ENCODE measurements at places on chromosomes 7 and 10.
A peak's percentile ranks its signal among the peaks of the same experiment; 100 is the strongest.

GRCh38 chr7:129569811-129570215, 41.7 kb upstream of the NRF1 start:
- DNase-seq = no peak

GRCh38 chr10:70540789-70541360, 61.7 kb downstream of the PRF1 start:
- DNase-seq = no peak

GRCh38 chr10:87817609-87818504, at the start of gene ATAD1:
Gene ATAD1, minus strand, starts transcription at chr10:87818226. Its CDS starts 3,627 bp downstream, at chr10:87814599.
- peak; percentile 72 for DNase-seq

DNA sequence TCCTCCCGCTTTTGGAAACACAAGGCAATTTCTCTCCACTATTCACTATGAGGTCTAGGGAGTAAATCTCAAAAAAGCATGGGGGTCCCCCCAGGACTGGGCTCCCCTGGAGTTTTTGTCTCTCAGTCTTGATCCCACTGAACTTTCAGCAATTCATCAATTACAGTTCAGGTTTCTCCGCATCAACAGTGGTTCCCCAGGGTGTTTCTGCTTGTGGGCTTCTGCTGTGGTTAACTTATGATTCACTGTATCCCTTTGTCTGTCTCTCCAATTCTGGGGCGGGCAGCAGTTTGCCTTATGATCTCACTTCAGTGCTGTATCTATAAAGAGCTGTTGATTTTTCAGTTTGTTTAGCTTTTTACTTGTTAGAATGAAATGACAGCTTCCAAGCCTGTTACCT, 142.6 kb upstream of the CDC14C start:
- DNase-seq = no peak

- no peak for DNase-seq
These were observed 99.3 kb upstream of the RPA3 start for GRCh38 chr7:7817748-7818147.

DNA sequence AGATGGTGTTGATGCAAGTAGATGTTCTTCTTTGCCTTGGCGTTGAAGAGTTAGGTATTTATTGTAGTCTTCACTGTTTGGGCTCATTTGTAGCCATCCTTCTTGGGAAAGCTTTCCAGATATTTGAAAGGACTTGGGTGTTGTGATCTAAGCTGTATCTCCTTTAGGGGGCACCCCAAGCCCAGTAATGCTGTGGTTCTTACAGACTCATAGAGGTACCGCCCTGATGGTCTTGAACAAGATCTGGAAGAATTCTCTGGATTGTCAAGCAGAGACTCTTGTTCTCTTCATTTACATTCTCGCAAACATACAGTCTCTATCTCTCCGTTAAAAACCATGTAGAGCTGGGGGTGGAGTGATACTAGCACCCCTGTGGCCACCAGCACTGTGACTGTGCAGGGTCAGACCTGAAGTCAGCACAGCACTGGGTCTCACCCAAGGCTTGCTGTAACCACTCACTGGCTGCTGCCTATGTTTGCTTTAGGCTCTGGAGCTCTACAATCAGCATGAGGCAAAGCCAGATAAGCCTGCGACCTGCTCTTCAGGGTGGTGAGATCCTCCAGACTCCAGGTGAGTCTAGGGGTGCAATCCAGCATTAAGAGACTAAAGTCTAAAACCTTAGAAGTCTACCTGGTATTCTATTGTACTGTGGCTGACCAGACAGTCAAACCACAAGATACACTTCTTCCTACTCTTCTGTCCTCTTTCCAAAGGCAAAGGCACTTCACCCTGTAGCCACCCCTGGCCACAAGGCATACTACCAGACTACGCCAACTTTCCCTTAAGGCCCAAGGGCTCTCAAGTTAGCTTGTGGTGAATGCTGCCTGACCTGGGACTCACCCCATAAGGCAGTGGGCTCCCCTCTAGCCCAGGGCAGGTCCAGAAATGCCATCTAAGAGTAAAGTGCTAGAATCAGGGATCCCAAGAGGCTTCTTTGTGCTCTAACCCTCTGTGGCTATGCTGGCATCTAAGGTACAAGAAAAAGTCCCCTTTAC, 209.7 kb upstream of the TMEM196 start:
- no peak for DNase-seq

DNA sequence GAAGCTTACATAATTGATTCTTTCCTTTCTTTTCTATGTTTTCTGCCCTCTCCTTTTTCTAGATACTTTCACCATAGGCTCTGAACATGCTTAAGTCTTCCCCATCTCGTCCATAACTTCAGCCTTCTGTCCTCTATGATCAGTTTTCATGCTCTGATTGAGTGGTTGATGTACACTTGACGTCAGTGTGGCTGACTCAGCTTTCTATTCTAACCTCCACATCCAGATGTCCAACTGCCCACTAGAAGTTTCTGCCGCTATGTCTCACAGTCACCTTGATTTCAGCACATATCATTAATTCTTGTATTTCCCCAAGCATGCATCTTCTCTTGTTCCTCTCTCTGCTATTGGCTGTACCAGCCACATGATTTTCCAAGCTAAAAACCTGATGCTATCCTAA, 15.0 kb downstream of the CDK14 start:
- no peak for DNase-seq

GRCh38 chr7:22584179-22584578, 84.2 kb upstream of the STEAP1B start:
- DNase-seq = no peak

DNA sequence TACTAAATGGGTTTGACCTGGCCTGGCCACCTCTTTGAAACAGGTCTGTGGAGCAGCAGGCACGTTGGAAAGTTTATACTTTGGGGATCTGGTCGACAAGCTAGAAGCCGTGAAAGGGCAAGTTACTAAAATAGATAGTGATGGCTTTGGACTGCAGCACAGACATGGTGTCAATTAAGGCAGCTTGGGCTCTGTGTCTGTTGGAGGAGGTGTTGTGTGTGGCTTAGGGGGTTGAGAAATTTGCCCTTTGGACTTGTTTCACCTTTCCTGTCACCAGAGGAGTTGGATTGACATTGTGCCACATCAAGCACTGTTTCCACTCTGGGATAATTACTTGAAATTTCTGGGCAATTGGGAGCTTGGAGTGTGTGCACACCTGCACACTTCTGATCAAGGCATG, 251.8 kb upstream of the MKI67 start:
- DNase-seq = no peak

- no peak for DNase-seq
These were observed 586 bp upstream of the AOC1 start for GRCh38 chr7:150851492-150852370.

DNA sequence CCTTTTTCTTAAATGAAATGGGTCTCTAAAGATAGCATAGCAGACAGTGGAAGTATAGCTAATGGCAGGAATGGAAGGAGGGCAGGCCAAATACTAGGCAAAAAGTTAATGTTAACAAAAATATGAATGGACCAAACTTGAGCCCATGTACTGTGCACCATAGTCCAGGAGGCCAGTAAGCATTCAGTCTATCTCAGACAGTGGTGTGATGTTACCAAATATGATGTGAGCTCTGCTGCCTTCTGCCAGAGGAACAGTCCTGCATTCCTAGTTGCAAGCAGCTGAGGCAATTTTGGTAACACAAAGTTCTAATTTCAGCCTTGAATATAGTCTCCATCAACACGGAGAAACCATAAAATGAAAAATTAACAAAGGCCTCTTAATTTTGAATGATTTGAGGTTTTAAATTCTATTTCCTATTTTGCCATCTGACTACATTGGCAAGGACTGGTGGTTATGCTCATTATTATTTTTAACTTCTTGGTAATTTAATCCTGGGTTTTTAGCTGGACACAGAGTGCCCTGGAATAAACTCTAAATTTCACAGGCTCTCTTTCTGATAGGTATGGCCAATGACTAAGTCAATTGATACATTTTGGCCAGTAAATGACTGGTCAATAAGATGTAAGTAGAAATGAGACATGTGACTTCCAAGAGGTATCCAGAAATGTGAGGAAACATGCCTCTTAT, 317.0 kb upstream of the MYO3A start:
- DNase-seq = no peak

DNA sequence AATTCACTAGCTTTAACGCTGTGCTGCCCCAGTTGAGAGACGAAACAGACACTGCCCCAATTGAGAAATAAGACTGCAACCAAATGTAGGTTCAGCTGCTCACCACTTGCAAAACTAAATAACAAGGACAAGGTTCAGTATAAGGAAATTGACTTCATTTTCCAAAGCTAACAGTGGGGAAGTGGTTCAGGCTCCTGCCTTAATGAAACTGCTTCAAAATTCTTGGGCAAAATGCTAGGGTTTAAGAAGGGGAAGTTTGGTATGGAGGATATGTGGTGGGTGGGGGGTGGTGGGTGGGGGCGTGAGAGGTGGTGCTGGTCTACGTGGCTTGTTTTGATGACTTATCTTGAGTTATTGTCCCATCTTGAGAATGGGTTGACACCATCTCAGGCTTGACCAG, 21.8 kb downstream of the MRPL32 start:
- no peak for DNase-seq

GRCh38 chr10:49568235-49568634, 29.3 kb upstream of the ERCC6 start:
- DNase-seq = no peak

DNA sequence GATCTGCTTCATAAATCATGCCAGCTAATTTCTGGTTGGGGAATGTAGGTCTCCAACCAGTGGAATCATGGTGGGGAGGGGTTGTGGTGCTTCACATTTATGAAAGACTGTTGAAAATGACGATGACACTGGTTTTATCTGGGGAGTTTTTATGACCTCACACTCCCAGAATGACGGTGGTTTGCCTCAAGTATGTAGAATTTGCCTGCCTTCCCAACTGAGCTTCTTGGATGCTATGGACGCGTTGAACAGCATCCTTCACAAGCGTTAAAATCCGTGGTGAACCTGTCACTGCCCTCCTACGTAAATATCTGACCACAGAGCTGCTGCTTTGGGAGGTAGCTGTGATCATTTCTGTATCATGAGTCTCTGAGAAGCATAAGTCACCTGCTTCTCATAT, 3.3 kb downstream of the INSYN2A start:
- DNase-seq = no peak

- DNase-seq = no peak
These were observed 207.2 kb upstream of the SVIL start for GRCh38 chr10:29841724-29842649.

DNA sequence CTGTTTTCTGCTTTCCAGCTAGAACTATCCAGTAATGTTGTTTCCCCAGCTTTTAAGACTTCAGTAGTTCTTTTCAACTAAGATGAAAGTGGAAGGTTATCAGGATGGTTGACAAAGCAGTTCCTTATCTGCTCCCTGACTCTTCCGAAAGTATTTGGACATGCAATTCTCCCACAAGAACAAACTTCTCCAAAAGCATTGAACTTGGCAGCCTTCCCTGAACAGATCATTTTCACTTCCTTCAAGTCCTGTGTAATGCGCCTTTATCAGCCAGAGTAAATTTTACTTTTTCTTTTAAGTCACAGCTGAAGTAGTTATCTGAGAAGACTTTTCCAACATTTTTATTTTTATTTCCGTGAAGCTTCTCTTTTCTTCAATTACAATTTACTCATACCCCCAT, 39.7 kb downstream of the CDC14C start:
- no peak for DNase-seq

GRCh38 chr7:10117815-10118214, 855.9 kb upstream of the PHF14 start:
- no peak for DNase-seq

DNA sequence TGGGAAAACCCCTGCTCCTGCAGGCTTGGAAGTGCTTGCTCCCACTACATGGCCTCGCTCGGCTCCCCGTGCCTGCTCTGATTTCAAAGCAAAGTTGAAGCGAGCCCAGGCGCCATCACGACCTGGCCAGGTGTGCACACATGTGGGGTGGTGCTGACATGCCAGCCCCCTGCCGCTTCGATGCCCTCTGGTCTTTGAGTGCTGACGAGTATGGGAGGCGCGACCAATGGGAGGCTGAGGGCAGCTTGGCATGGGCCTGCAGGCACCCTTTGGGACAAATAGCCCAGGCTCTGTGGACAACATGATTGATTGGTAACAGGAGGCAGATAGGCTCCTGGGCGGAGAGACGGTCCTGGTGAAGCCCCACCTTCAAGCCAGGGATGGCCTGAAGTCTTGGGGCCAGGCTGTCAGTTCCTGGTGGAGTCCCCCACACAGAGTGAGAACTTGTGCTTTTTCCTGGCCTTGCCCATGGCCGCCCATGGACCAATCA, 252.4 kb upstream of the SEMA3A start:
- DNase-seq = no peak

- DNase-seq = no peak
These were observed 83.1 kb upstream of the EGR2 start for GRCh38 chr10:62899311-62899710.

DNA sequence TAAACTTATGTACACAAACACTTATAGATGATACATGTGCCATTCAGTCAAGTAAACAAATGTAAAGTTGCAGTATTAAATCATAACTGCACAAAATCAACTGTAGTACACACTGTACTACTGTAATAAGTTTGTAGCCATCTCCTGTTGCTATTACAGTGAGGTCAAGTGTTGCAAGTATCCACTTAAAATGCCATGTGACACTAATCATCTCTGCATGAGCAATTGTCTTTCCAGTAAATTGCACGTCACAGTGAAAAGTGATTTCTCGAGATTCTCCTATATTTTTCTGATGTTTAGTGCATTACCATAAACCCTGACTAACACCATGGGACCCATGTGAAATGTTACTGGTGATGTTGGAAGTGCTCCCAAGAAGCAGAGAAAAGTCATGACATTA, 293.3 kb upstream of the SP4 start:
- DNase-seq = no peak

- DNase-seq = no peak
These were observed 12.5 kb downstream of the ZNF365 start for GRCh38 chr10:62386356-62387320.

GRCh38 chr7:73605601-73606220, 18.6 kb downstream of the MLXIPL start:
- no peak for DNase-seq

- no peak for DNase-seq
These were observed 205.2 kb downstream of the TMEM26 start for GRCh38 chr10:61248013-61248412.

- DNase-seq = no peak
These were observed 174.6 kb downstream of the CCDC3 start for GRCh38 chr10:12826800-12827372.

DNA sequence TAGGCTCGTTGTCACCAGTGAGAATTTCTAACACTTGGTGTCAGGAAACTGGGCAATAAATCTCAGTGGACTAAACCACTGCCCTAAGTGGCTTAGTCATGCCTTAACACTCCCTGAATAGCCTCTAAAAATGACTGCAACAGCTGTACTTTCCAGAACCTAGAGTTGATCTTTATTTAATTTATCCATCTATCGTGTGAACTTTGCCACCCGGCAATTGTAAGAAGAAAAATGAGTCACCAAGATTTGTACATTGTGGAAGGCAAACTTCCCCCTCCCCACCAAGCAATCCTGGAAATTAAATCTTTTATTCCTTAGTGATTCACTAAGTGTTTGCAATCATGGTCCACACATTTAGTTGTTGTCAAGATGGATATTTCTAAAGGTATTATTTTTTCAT, 47.1 kb downstream of the NXPH1 start:
- no peak for DNase-seq

DNA sequence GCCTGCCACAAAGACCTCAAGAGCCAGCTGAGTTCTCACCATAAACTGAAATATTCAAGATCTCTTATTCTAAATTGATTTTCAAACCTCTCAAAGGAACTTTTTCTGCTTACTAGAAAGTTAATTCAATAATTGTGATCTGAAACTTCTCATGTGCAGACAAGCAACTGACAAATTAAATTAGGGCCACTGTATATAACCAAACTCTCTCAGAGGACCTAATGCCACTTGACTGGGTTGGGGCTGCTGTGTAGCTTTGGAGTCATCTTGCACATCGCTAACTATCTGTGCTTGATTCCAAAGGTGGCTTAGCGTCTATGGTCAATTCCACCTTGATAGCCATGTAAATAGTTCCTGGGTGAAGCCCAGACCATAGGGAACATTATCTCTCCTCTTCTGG, 345.2 kb downstream of the GPR37 start:
- no peak for DNase-seq

Measured in stimulated activated CD4-positive, alpha-beta T cell treated with anti-CD3 and anti-CD28 coated beads, Interleukin-4, amount 100 ng/mL, for 48 hours (primary cell).